ENCODE measurements at places on chromosomes 16 and 17. TPM values are rescaled to one million over a fixed set of nuclear protein-coding genes. Genes with fewer than 3 reads are reported as not detected.

- peak; percentile 36 for DNase-seq
These were observed 3.0 kb downstream of the TRIM47 start for GRCh38 chr17:75875182-75875939.

DNA sequence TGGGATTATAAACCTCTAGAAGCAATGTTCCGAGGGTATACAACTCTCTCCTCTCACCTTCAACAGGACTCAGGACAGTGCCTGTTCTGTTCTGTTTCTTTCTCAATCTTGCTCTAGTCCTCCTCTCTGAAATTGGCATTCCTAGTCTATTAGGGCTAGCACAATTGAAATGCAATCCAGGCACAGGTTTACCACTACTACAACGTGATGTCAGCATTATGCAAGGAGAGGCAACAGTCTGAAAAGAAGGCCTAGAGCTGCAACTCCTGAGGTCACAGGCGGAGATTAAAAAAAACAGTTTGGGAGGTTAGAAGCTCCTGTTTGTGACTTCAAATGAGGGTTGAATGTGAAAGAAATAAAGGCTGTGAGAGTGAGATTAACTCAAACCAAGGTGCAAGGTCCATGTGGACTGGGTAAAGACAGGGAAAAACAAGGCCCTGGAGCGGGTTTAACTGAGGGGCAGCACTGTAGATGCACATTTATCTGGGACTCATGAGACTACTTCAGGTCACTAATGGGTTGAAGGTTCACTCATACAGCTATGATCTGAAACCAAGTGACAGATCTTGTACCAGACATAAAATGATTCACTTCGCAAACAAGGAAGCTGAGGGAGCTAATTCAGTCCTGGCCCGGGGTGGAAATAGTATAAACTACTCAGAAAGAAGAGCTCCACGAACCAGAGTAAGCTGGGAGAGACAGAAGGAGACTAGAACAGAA lies 16.8 kb downstream of the AMFR start:
- no peak for DNase-seq

GRCh38 chr16:70432723-70433457 lies 6.0 kb downstream of the ST3GAL2 start:
- DNase-seq = no peak

The MYH13 gene
- total RNA-seq = not detected

GRCh38 chr17:7884581-7885366 lies 3.8 kb upstream of the CHD3 start:
- DNase-seq = no peak

- DNase-seq = no peak
These were observed 14.7 kb upstream of the GSG1L start for GRCh38 chr16:28078261-28078660.

The ESRP2 gene
- 2.1 TPM for total RNA-seq

GRCh38 chr17:48429638-48430586 lies at the start of gene SKAP1:
SKAP1 (minus strand) TSS chr17:48430214.
- no peak for DNase-seq

The DNAH9 gene
- not detected for total RNA-seq

The OR1E1 gene
- not detected for total RNA-seq

DNA sequence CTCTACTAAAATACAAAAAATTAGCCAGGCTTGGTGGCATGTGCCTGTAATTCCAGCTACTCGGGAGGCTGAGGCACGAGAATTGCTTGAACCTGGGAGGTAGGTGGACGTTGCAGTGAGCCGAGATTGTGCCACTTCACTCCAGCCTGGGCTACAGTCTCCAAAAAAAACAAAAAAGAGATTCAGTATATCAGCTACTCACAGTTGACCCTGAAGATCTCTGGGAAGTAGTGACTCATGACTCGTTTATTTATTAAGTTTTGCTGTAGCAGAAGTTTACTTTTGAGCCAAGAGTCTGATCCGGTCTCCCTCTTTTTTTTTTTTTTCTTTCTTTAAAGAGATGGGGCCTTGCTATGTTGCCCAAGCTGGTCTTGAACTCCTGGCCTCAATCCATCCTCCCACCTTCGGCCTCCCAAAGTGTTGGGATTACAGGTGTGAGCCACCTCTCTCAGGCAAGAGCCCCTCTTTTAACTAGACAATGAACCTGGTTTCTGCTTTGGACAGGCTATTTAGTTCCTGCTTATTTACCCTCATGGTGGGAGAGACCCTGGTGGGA lies 4.4 kb downstream of the MVP start:
- DNase-seq = no peak

DNA sequence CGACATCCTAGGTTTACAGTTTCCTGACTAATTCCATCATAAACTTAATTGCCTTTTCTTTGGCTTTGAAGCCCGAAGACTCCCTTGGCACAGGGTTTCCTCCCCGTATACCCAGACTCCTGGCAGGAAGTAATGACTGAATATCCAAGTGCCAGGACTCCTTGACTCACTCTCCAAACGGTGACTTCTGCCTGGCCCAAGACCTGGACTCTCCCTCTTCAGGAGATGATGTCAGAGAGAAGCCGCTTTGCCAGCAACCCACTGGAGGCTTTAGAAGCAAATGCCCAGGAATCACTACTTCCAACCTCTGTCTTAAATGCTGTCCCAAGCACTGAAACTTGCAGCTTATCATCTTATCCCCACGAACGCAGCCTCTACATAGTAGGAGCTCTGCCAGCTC lies 146.5 kb downstream of the RGS9 start:
- no peak for DNase-seq

GRCh38 chr17:64214950-64215349 lies 48.1 kb downstream of the TEX2 start:
- no peak for DNase-seq

GRCh38 chr17:18129041-18129502 lies 20.5 kb downstream of the MYO15A start:
- DNase-seq = peak; percentile 15

DNA sequence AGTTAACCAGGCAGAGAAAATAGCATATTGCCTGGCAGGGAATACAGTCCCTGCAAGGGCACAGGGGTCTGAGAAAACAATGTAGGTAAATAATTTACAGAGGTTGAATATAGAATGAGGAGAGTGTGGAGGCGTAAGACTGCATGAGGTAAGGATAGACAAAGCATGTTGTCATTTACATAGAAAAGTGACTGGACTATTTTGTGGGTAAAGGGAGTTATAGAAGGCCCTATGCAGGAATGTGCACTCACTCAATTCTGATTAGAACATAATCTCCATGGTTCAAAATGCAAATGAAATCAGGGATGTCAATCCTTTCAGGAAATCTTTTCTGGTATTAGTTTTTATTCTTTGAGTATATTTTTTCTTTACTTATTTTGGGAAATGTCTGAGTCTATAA lies 285.7 kb upstream of the SALL1 start:
- DNase-seq = no peak

The NOG gene
- total RNA-seq = 1.1 TPM

GRCh38 chr16:52293204-52293603 lies 253.7 kb downstream of the TOX3 start:
- DNase-seq = no peak

- DNase-seq = no peak
These were observed 65.1 kb upstream of the TOX3 start for GRCh38 chr16:52611817-52612673.

GRCh38 chr16:69143116-69143515 lies 10.7 kb downstream of the UTP4 start:
- DNase-seq = no peak

DNA sequence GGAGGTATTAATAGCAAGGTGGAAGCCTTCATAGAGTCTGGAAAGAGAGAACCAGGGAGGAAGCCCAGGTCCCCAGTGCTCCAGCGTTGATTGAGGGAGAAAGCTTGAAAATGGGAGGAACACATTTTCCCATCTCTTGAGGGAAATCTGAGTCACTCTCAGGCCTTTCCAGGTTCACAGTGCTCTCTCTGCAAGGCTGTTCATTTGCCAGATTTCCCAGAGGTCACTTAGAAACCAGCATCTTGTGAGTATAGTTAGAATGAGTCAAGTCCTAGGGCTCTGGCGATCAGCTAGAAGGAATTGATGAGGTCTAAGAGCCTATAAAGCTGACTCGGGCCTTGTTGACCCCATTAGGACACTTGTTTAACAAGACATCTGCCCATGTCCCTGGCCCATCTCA lies 17.7 kb upstream of the ZNF594 start:
- DNase-seq = no peak

The NPIPB13 gene
- 1.6 TPM for total RNA-seq

The MYADML2 gene
- not detected for total RNA-seq

GRCh38 chr17:622356-622755 lies 92.3 kb downstream of the VPS53 start:
- no peak for DNase-seq

DNA sequence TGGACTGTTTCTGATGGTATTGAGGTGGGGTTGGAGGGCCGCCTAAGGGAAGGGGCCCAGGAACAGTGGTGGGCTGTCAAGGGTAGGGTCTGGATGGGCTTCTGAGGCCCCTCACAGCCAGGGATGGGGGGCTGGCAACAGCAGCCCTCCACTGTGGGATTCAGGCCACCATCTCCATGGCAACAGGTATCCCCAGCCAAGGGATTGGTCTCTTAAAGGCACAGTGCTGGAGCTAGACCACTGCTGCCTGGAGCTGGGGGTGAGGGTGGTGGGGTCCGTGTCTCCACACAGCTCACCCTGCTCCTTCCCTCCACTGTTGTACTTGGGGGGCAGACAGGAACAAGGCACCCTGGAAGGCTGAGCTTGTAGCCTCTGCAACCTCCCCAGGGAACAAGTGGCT lies 41.8 kb downstream of the PSME3IP1 start:
- no peak for DNase-seq

The HSPB9 gene
- total RNA-seq = under 0.01 TPM

DNA sequence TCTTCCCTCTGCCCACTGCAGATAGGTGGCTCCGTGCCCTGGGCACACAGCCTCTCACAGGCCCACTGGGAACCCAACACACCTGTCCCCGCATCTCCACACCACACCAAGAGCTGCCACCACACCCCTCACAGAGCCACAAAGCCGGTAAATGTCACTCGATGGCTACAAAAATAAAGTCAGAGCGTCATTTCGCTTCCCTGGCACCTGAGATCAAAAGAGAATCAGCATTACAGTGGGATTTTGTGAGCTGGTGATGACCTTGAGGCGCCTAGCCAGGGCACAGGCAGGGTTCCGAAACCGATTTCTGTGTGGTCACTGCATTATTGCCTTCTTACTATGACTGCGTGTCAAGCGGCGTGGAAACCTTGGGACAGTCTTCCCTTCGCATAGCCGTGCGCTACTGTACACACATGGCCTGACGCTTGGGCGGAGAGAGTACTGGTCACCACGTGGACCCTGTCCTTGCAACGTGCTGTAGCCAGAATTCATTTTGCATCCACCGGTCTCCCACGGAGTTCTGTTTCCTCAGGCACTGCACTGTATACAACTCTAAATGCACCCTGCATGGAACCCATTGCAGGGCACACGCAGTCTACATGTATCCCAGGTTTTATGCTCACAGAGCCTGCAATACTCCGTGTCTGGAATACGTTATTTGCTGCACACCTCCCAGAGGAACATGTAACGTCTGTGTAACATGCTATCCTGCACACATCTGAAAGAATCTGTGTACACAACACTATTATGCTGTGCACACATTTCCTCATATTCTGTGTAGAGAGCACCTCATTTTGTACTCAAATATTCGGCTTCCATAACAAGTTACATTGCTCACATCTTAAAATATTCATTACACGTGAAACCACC lies 5.8 kb upstream of the FOXF1 start:
- no peak for DNase-seq

The KRTAP17-1 gene
- total RNA-seq = not detected

The FBXO39 gene
- total RNA-seq = 34.6 TPM

- DNase-seq = no peak
These were observed 52.6 kb downstream of the CYB5B start for GRCh38 chr16:69476920-69477443.

The TXNL4B gene
- total RNA-seq = 4.9 TPM

- no peak for DNase-seq
These were observed 41.9 kb upstream of the POLR3E start for GRCh38 chr16:22255335-22255734.

The SECTM1 gene
- 1.9 TPM for total RNA-seq

DNA sequence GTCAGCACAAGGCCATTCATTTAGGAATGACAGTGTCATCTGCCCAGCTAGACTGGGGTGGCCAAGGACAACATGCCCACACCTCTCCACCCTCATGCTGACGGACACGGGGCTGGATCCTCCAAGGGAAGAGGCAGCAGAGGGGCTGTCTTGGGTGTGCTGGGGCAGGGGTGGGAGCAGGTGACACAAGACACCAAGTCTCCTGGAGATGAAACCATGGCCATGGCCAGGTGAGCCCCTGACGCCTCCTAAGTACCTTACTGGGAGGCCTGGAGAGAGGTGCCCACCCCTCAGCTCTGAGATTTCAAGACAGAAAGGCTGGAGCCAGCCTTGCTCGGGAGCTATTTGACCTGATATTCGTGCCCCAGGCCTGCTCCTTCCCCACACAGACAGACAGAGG lies 9.0 kb upstream of the RASD1 start:
- no peak for DNase-seq

The CLEC3A gene
- total RNA-seq = not detected

GRCh38 chr17:2925011-2925410 lies 128.8 kb downstream of the RAP1GAP2 start:
- DNase-seq = no peak

DNA sequence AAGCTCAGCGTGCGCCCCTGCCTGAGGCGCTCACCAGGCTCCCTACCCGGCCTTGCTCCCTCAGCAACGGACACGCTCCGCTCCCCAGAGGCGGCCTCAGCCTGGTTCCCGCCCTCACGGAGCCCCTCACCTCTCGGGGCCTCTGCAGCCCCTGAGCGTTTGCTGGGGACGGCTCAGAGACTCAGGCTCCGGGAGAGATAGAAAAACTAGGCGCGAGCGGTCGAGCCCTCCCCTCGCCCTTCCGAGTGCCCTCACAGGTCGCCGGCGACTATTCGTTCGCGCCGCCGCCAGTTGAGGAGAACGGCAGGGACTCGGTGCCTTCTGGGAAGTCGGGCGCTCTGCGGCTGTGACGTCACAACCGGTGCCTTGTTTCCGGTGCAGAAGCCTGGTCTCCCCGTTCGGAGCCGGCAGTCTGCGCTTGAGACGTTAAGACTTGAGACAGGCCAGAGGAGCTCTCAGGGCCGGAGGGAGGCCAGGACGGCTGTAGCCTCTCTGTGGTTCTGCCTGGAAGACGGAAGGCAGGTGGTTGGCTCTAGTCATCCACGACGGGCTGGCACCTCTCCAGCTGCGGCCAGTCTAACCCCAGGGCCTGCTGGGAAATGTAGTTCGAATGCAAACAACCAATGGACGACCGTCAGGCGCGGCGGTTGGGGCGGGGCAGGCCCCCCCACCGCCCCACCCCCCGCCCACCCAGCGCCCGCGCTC lies at the start of gene ZNF200:
TSS of gene ZNF200 (minus strand) at position 302 of the 705 bp plus-strand sequence. CDS start 1,403 bp downstream, outside the sequence.
- DNase-seq = peak; percentile 98

DNA sequence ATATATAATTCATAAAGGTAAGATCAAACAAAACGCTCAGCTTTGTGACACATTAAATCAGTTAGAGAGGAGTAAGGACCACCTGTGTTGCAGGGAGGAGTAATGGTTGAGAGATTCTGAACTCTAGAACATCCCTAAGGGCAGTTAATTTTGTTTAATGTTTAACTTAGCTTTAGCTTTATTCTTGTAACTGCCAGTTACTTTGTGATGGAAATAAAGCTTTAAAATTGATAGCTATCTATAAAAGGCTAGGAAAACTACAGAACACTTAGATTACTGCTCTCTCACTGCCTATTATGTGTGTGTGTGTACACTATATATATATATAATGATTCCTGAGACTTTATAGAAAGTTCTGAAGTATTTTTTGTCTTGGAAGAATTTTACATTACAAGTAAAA lies 37.8 kb downstream of the PTRH2 start:
- no peak for DNase-seq

GRCh38 chr16:58098207-58099096 lies 30.7 kb downstream of the CFAP20 start:
- no peak for DNase-seq

Measured in dermis microvascular lymphatic vessel endothelial cell (primary cell).